Activated CD8-positive, alpha-beta memory T cell treated with anti-CD3 and anti-CD28 coated beads for 1 hour (primary cell): ENCODE measurements at places on chromosomes 11 and 22.

DNA sequence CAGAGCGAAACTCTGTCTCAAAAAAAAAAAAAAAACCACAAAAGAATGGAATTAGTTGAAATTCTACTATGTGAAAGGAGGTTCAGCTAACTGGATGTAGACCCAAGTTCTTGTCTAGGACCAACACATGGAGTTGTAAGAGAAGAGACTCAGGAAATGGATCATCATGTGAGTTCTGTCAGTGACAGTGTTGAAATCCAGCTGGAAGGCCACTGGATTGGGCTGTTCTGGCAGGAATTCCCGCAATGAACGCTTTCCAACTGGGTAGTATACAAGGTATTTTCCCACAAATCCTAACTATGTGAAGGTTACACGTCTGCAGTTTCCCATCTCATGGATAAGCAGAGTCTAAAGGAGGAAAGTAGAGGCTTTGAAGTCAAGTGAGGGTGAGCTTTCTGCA is 151.2 kb downstream of the MAML2 start:
- DNase-seq = no peak

DNA sequence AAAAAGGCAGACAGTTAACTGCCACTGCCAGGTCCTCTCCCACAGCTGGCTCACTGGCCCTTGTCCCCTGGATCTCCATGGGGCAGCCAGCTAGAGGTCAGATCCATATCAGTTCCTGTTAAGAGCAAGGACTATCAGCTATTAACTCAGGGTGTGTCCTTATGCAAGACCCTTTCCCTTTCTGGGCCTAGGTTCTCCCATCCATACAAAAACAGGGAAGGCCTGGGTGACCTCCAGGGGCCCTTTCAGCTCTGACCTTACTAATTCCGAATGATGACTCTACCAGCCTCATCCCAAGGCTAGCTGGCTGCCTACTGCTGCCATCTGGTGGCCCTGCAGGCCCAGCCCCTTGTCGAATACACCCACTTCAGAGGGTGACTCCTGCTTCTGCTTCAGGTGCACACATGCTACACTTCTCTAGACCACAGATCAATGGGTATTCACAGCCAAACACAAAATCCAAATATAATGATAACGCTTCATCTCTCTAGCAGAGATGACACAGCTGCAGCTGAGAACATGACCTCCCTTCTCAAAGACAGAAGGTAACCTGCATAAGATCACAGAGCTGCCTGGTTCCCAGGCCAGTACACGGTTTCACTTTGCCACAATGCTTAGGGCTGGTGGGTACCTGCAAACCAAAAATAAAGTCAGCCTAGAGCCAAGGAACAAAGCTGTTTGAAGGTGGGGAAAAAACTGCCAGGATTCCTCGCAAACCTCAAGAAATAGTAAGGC is 34.1 kb downstream of the SERGEF start:
- DNase-seq = no peak

- DNase-seq = no peak
Observed at GRCh38 chr11:67248653-67249052, 17.6 kb upstream of the GRK2 start.

DNA sequence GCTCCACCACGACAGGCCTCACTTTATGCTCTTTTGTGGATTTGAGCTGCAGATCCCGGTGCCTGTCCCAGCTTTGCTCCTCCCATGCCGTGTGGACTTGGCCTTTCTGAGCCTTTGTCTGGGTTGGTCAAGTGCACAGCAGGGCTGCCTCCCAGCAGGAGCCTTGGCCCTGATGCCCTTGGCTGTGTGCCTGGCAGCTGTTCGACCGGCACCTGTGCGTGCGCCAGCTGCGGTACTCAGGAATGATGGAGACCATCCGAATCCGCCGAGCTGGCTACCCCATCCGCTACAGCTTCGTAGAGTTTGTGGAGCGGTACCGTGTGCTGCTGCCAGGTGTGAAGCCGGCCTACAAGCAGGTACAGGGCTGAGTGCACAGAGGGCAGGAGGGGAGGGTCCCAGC is 46.5 kb downstream of the MYO7A start:
- no peak for DNase-seq

DNA sequence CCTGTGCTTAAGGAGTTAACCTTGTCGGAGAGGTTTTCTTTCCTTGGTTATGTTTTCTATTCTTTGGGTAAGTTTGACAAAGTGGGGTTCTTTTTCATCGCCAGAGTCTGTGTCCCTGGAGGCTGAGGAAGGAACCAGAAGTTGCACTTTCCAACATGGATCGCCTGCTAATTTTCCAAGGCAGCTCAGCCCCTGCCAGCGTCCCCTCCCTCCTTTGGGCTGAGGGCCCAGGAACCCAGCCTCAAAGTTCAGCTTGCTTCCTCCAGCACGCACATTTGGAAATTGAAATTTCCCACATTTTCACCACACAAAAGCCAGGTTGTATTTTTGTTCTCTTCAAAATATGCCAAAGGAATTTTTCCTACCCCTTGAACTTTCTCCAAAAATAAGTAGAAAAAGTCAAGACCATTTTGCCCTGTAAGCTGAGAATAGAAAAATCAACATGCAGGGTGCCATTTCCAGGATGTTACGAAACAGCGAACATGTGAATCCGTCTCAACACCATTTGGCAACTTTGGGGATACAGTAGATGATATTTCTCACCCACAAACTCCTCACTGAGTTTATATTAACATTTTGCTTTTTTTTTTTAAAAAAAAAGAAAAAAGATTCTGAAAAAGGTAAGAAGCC is 343.5 kb downstream of the TENM4 start:
- DNase-seq = no peak

- DNase-seq = no peak
Observed at GRCh38 chr11:12155696-12156095, 45.3 kb downstream of the MICAL2 start.

DNA sequence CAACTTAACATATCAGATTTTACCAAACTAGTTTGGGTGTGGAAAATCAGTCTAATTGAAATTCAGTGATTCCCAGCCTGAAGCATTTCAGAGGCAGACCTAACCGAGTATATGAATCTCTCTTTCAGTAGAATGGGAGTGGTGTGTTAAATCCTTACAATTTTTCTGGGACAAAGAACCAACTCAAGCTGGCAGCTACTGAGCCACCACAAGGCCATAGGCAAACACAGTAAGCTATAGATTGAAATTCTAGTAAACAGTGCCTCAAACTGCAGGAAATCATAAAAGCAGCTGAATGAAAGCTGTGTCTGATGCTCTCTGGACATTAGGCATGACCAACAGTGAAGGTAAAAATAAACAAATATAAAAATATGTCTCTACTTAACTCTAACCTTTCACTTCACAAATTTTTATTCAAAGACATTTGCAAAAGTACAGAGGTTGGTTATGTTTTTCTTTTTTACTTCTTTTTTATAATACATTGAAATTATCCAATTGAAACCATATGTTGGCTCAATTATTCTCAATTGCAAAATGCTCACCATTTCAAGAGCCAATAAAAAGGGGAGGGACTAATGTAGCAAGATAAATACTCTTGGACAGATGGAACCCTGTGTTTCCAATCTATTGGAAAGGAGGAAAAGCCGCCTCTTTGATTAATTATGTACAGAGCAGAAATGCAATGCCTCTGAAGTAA is 35.8 kb upstream of the FIBIN start:
- DNase-seq = no peak

DNA sequence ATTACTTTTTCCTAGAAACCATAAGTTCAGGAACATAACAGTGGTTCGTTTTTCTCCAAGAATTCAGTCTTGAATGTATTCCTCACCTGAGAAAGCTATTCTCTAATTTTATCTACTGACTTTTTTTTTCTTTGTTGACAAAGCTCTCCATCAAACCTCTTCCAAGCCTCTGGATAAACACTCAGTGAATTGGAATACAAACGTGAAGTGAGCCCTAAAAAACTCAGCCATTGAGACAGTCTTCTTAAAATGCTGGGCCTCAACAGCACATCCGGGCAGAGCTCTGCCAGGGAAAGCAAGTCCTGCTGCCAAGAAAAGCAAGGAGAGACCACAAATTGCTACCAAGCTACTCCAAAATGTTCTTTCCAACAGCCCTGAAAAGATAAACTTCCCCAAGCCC is 7.7 kb upstream of the SLC1A2 start:
- no peak for DNase-seq

DNA sequence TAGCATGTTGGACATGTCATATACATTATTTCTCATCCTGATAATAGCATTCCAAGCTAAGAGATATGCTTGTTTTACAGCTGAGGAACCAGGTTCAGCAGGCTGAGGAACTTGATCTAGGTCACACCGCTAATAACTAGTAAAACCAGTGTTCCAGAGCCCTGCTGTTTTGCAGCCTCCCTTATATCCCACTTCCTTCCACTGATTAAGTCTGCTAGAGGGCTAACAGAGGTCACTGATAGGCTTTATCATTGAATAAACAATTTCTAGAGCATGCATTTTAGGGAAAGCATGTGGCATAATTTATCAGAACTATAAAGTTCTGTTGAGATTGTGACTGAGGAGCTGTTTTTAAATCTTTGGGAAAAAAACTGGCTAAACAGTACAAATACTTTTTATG is 54.0 kb downstream of the UVRAG start:
- no peak for DNase-seq

DNA sequence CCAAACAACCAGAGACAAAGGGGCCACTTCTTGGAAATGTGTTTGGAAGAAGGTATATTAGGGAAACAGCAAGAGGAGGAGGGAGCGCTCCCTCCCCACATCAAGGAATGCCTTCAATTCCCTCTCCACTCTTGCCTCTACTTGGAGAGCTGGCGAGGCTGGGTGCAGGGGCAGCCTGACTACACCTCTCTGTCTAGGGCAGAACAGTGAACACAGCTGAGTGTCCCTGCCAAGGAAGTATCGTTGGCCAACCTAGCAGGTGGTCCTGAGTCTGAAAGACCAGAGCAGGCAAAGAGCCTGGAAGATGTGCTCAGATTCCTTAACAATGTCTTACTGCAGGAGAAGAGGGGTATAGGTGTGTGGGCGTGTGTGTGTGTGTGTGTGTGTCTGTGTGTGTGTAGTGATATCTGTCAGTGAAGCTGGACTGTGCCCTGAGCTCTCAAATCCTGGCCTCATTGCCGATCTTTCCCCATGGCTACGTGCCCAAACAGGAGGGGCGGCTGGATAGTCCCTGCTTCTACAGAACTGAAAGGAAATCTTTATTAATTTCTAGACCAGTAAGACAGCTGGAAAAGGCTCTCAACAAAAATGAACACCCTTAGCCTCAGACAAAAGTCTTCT is 46.8 kb downstream of the PAMR1 start:
- DNase-seq = no peak

- no peak for DNase-seq
Observed at GRCh38 chr22:17402293-17402692, 33.0 kb downstream of the CECR2 start.

DNA sequence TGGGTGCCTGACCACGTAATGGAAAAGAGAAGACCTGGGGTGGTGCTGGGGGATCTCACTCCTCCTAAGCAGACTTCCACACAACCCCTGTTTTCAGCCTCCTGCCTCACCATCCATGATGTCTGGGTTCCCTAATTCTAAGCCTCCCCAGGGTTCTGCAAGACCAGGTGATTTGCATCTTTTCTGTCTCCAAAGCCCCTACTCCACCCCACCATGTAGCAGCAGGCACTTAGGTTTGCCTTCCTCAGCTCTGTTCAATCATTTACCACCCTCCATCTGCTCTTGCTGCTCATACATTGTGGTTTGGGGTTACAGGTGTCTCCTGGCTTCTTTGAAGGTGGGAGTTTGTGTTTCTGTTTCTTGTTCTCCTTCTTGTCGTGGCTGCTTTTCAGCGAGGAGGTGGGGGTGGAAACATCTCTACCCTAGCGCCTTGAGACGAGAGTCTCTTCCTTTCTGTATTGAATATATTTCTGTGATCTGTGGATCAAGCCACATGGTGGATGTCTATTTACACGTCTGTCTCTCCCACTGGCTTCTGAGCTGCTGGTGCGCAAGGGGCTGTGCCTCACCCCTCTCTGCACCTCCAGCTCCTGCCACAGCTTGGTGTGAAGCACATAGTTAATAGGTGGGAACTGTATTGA is 6.6 kb upstream of the SSTR3 start:
- peak; percentile 53 for DNase-seq

DNA sequence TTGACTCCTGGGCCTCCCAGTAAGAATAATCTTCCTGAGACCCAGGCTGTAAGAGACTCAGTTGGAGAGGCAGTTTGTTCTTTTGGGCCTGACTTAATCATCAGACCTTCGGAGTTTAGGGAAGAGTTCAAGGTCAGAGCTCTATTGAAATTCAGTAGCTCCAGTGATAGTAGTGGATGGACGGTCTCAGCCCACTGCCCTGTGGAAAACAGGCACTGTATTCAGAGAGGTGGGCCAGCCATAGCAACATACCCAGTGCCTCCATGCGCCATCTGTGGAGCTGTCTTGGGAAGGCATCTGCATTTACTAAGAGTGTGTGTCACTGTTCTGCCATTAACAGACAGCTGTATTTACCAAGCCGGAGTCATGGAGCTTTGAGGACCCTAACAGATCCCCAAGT is 2.9 kb downstream of the SMARCB1 start:
- no peak for DNase-seq

GRCh38 chr11:81135570-81135969 is 1598.1 kb downstream of the FAM181B start:
- DNase-seq = no peak

- DNase-seq = no peak
Observed at GRCh38 chr22:24494528-24495364, at the start of gene UPB1. Gene UPB1 (plus strand): TSS chr22:24495332. CDS start chr22:24495404, 72 bp downstream.

DNA sequence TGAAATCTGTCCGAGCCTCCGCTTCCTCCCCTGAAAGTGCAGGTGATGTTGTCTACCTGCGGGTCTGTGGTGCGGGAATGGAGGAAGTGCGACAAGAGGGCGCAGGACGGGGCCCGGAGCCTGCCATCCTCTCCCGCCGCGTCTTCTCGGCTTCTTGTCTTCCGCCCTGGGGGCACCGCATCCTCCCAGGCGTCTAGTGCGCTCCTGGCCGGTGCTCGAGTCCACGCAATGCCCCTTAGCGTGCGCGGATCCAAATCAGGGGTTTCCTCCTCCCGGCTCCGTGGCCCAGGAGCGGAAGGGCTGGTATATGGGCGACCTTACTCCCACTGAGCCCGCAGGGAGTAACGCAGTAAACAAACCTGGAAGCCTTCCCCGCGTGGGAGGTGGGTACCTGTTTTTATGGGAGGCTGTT is 405 bp downstream of the SFI1 start:
- peak; percentile 27 for DNase-seq

GRCh38 chr11:11535611-11536010 is 86.2 kb downstream of the GALNT18 start:
- DNase-seq = no peak

DNA sequence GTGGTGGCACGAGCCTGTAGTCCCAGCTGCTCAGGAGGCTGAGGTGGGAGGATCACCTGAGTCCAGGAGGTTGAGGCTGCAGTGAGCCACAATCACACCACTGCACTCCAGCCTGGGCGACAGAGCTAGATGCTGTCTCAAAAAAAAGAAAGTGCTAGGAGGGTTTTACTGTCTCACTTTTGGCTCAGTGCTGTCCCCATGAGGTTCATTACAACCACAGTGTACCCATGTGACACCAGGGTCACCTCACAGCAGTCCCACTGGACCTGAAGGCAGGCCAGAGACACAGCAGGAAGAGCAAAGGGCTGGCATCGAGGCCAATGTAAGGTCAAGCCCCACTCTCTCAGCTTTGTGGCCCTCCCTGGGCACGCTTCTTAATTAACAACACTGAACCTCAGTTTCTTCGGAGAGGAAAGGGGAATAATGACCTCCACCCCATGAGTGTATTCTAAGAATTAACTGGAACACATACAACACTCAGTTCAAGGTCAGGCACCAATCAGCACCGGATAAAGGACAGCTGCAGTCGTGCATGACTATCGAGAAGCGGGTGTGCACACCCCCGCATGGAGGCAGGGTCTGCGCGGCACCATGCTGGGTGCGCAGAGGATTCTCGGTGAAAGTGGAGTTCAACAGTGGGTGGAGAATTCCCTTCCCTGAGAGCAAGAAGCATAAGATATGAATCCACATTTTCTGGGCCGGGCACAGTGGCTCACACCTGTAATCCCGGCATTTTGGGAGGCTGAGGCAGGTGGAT is 30.9 kb upstream of the BAIAP2L2 start:
- DNase-seq = no peak
